ENCODE measurements at places on chromosomes 2 and 18.

- DNase-seq: no peak
Observed at GRCh38 chr2:231379266-231380215, 16.0 kb upstream of the B3GNT7 start.

DNA sequence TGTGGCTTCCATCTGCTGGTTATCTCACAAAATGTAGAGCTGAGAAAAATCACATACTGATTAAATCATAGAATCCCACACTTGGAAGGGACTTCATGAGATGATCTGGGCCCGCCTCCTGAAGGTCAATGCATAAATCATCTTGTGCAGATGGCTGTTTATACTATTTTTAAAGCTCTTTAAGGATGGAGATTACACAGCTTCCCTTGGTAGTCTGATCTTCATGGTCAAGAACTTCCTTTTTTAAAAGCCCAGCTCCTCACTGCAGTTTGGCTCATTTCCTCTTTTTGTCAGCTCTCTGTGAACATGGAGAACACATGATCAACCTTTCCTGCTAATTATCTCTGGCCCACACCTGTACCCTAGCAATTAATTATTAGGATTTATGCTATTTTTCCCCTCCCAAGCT, 25.9 kb downstream of the GCG start:
- no peak for DNase-seq

- peak; percentile 92 for DNase-seq
Observed at GRCh38 chr2:218962859-218963492, 3.5 kb downstream of the CDK5R2 start.

DNA sequence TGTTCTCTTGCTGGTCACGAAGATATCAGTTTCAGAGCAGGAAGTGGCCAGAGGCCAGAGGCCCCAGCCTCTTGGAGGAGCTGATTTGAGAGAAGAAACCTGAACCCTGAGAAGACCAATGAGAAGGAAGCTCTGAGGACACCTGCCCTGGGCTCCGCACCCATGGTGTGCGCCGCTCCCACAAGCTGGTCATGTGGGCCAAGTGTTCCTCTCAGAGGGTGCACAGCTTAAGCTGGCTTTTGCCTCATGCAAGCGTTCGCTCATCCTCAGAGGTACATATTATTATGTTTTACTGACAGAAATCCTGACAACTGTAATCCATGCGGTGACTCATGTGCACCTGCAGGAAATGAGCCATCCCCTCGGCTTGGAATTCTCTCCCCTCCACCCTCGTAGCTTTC, 316.1 kb upstream of the MYT1L start:
- no peak for DNase-seq

GRCh38 chr18:35713545-35713944, 132.0 kb downstream of the GALNT1 start:
- no peak for DNase-seq

- no peak for DNase-seq
Observed at GRCh38 chr2:31086590-31086989, 51.6 kb downstream of the GALNT14 start.

GRCh38 chr2:42410742-42411514, 49.9 kb upstream of the COX7A2L start:
- no peak for DNase-seq

GRCh38 chr2:179268277-179268925, 3.8 kb upstream of the SESTD1 start:
- DNase-seq: peak; percentile 90

DNA sequence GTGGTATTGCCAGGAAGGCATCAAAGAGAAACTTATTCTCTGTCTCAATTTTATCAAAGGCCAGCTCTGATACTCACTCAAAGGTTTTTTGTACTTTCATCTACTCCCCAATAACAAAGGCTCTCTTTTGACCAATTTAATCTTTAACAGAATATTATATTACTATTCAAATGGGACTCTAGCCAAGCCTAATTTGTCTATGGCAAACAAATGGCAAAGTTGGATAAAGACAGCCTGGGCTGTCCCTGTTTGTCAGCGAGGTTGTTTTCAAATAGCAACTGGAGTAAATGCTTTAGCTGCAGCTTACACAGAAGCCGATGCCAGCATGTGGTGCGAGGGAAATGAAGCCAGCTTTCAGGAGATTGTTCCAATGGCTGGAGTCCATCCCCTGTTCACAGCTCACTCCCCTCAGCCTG, 80.1 kb upstream of the CTNNA2 start:
- DNase-seq: no peak

DNA sequence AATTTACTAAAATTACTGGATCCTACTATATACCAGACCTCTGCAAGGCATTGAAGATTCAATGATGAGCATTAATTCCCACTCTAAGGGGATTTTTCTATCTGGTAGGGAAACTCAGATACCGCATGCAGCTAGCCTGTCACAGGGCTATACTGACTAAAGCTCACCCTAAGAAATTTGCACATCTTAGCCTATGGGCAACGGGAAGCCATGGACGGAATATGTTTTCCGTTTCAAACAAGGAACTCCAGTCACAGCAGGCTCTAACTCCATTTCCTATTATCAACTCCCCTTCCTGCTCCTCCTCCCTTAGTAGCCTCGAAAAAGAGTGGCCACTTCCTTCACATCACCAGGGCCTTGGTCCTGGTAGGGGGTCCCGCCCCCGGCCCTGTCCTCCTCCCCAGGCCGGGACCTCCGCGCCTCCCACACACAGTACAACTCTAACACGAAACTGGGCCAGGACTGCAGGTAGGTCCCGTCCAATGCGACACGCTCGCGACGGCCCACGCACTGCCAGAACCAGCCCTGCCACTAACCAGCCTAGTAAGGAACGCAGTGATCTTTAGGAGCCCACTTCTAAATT, 659 bp upstream of the COX5B start:
- peak; percentile 53 for DNase-seq

- DNase-seq: no peak
Observed at GRCh38 chr2:62293151-62293489, 97.2 kb downstream of the B3GNT2 start.

DNA sequence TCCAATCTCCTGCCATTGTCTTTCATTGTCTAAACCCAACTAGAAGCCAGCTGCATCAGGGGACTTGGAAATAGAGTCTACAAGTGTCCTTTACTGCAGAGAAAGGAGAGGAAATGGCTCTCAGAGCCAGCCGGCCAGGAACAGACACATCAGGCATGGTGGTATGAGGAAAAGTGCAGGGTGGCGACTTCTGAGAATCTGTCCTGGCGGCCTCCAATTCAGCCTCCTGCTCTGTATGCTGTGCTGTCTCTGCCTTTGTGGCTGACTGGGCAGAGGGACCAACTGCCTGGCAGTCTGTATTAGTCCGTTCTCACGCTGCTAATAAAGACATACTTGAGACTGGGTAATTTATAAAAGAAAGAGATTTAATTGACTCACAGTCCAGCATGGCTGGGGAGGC, 36.8 kb upstream of the AQP4 start:
- DNase-seq: no peak

DNA sequence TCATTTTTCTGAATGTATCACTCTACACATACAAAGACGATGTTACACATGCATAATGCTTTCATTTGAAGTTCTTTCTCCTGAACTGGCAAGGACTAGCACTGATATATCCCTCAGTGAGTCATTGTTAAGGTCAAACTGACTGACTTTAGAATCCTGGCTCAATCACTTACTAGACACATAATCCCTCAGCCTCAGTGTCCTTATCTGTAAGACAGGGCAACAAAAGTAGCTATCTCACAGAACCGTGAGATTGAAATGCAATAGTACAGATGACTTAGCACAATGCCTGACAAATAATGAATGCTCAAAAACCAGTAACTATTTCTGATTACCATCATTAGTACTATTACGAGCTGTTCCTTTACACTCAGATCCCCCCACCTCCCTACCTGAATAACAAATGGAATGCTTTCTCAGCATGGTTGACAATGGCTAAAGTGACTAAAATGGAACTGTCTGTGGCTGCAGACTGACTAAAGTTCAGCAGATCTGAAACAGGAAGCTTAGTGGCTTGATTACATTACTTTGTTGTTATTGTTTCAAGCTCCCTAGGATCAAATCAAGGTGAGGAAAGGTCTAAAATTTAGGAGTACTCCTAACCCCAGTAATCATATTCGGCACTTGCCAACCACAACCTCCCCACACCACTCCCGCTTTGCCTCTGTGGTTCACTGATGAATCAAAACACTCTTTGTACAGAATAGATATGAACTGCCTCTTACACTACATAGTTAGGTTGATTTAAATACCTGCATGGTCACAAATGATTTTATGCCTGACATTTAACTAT, 35.8 kb upstream of the CACNB4 start:
- DNase-seq: no peak

GRCh38 chr2:119826370-119826961, 66.7 kb downstream of the PTPN4 start:
- DNase-seq: peak; percentile 29

DNA sequence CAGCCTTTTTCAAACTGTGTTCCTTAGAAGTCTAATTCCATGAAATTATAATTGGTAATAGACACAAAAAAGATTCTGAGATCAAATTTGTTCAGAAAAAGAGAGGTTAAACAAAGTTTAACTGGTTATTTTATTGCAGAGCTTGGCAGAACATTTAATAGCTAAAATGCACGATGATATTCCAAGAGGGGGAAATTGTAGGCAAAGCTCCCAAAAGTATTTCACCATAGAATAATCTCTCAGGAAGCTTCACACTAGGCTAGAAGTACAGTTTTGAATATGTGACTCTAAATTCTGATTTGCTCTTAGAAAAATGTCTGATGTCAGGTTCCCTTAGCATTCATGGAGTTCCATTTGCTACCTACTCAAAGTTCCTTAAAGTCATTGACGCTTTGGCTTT, 292.4 kb upstream of the SETBP1 start:
- DNase-seq: no peak

DNA sequence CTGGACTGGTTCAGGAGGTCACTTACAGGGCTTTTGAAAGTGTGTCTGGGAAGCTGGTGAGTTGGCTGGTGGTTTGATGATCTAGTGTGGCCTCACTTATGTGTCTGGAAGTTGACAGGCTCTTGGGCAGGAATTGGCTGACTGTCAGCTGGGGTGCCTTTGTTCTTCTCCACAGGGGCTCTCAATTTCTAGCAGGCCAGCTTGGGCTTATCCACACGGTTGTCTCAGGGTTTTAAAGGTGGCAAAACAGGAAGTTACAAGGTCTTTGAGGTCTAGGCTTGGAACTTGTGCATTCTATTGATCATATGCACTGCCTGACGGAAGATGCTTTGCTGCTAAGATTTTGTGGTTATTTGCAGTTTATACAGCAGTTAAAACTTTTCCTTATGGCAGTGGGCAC, 52.0 kb upstream of the CELF4 start:
- DNase-seq: peak; percentile 15

GRCh38 chr18:11042247-11042646, 107.1 kb downstream of the PIEZO2 start:
- no peak for DNase-seq

GRCh38 chr2:164061129-164061746, 325.4 kb upstream of the FIGN start:
- no peak for DNase-seq

GRCh38 chr2:165469417-165469816, at the start of gene CSRNP3:
Gene CSRNP3 (plus strand): TSS chr2:165469698. CDS start chr2:165595066, 125,368 bp downstream.
- peak; percentile 91 for DNase-seq

DNA sequence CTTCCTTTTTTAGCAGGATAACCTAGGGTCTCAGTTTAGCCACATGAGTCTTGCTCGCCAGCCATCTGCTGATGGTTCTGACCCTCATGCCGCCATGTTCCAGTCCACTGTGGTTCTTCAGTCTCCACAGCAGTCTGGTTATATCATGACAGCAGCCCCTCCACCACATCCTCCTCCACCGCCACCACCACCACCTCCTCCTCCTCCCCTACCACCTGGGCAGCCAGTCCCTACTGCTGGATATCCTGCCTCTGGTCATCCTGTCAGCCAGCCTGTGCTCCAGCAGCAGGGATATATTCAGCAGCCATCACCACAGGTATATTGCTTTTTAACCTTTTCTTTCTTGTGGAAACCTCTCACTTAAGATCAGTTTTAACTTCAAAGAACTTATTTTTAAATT, 89.9 kb upstream of the UBXN4 start:
- no peak for DNase-seq

DNA sequence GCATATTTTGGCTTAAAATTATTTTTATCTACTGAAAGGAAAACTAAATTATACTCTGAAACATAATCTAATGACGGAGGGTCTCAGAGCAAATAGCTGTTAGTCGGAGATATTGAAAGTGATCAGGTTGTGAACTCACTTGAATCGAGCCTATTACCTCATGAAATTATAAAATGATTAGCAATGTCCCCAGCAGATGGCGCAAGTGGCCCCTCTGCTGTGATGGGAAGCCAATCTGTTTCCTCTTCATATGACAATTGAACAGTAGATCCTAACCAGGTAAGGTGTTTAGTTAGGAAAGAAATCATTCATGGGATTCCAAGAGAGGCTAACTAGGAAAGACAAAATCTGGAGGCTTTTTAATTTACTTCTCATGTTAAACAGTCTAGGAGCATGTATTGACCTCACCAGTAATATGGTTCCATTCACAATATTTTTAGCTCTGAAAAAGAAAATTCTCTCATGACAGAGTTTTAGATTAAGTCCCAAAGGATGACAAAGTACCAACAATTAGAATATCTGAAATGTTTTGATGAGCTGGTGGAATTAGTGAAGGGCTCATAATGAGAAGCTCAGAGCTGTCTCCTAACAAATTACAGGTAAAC, 29.9 kb upstream of the MPPE1 start:
- peak; percentile 78 for DNase-seq

GRCh38 chr2:45837812-45838341, 186.4 kb downstream of the PRKCE start:
- no peak for DNase-seq

GRCh38 chr2:132632000-132632649, 37.9 kb downstream of the LYPD1 start:
- DNase-seq: no peak

DNA sequence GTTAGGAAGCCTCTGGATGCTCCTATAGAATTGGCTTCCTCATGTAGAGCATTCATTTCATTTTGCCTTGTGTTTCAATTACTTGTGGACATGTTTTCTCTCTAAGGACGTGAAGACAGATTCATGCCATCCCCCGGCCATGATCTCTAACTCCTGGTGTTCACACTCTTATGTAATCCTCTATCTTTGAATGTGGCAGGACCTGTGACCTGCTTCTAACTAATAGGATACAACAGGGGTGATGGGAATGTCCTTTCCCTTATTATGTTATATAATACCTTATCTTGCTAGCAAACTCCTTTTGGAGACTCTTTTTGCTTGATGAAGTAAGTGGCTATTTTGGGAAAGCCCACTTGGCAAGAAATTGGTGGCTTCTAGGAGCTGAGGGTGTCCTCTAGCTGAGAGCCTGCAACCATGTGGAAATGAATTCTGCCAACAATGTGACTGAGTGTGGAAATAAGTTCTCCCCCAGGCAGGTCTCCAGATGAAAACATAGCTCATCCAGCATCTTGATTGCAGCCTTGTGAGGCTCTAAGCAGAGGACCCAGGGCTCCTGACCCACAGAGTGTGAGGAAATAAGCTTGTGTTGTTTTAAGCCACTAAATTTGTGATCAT, 13.8 kb downstream of the DPYSL5 start:
- no peak for DNase-seq

Measured in NCI-H146 (cell line).